ENCODE measurements at places on chromosomes 12 and 14.

GRCh38 chr14:93137864-93138263 is 22.1 kb upstream of the ITPK1 start:
- no peak for DNase-seq

DNA sequence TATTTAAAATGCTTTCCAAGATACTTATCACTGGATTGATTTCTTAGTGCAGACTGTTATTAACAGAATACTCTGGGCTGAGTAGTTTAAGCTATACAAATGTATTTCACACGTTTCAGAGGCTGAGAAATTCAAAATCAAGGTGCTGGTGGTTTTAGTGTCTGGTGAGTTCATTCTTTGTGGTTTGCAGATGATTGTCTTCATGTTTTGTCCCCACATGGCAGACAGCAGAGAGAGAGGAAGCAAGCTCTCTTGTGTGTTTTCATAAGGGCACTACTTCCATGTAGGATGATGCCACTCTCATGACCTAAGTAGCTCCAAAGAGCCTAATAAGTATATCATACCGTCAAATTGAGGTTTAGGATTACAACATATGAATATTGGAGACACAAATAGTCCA is 1348.9 kb upstream of the FLRT2 start:
- DNase-seq, result no peak

GRCh38 chr14:99909513-99910064 is 116.4 kb downstream of the EML1 start:
- no peak for DNase-seq

DNA sequence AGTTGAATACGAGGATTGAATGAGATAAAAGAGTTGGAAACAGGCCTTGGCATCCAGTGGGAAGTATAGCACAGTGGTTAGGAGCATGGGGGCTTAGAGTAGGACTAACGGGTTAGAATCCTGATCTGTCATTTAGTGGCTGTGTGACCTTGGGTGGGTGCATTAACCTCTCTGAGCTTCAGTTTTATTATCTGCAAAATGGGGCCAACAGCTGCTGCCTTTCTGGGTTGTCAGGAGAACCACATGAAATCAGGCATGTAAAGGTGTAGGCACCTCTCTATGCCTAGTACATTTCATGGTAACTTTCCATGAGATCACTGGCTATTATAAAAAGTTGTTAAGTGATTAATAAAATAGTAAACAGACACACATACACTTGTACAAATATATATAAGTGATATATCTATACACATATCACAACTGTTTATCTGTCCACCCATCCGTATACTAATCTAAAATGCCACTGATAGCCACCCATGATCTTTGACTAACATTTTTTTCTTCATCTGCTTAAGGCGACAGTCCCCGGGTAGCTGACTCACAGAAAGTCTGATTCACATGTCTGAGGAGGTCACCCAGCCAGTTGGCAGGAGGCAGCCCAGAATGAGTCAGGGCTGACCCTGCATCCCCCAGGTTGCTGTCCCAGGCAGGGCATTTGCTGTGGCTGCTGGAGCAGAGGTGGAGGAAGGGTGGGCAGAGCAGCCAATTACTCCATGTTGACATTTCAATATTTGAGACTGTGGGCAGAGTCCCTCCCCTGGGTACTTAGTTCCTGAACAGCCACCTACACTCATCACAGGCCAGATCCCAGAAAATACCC is 125.6 kb upstream of the NOS1 start:
- peak; percentile 30 for DNase-seq

GRCh38 chr12:115370650-115371049 is 686.7 kb upstream of the TBX3 start:
- DNase-seq, result no peak

- DNase-seq, result peak; percentile 28
Measured at GRCh38 chr12:50922820-50923219, 29.5 kb upstream of the HIGD1C start.

DNA sequence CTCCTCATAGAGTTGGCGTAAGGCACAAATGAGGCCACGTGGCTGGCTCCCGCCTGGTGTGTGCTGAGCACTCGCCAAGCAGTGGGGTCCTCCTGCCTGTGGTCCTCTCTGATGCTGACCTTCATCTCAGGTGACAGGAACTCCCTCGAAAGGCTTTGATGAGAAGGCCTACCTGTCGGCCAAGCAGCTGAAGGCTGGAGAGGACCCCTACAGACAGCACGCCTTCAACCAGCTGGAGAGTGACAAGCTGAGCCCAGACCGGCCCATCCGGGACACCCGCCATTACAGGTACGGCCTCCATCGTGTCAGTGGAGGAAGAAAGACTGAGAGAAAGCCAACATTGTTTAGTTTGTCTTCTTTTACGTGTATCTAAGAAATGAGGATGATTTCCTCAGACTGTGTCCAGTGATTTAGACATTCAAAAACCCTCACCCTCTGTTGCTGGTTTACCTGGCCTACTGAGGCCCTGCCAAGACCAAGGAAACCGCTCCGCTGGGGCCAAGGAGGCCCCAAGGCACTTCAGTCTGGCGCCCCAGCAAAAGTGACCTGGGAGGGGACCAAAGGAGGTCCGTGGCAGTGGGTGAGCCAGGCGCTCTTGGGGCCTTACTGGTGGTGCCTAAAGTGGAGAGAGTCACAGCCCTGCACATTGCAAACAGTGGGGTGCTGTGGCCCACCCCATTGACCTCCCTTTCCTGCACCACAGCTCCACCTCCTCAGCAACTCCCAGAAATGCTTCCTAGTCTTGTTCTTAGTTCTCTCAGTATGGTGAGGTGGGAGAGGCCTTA is 60.8 kb downstream of the GALNT16 start:
- no peak for DNase-seq

DNA sequence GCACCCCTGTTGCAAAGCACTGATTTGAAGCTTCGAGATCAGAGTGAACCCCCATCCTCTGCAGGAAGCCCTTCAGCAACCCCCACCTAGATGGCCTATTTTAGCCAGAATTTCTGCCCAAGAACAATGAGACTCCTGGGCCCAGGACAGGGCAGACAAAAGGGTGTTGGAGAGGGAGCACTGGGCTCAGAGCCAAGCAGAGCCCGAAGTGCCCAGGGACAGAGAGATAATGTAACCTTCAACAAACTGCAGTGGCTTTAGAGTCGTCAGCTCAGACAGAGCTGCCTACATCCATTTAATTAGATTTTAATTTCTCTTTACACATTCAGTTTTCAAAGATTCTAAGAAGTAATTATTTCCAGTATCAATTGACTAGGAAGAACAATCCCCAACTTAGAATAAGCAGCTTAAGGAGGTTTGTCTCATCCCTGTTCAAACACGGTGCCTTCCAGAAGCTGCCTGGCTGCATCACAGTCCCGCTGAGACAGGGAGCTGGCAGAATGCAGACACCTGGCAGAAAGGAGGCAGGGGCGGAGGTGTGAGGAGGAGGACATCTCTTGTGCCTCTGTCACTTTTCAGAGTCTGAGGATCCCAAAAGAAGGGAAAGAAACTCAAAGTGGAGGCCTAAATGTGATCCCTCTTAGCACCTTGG is 504.9 kb upstream of the CCDC196 start:
- no peak for DNase-seq

- DNase-seq, result peak; percentile 35
Measured at GRCh38 chr14:55780156-55780946, 200.3 kb downstream of the KTN1 start.

DNA sequence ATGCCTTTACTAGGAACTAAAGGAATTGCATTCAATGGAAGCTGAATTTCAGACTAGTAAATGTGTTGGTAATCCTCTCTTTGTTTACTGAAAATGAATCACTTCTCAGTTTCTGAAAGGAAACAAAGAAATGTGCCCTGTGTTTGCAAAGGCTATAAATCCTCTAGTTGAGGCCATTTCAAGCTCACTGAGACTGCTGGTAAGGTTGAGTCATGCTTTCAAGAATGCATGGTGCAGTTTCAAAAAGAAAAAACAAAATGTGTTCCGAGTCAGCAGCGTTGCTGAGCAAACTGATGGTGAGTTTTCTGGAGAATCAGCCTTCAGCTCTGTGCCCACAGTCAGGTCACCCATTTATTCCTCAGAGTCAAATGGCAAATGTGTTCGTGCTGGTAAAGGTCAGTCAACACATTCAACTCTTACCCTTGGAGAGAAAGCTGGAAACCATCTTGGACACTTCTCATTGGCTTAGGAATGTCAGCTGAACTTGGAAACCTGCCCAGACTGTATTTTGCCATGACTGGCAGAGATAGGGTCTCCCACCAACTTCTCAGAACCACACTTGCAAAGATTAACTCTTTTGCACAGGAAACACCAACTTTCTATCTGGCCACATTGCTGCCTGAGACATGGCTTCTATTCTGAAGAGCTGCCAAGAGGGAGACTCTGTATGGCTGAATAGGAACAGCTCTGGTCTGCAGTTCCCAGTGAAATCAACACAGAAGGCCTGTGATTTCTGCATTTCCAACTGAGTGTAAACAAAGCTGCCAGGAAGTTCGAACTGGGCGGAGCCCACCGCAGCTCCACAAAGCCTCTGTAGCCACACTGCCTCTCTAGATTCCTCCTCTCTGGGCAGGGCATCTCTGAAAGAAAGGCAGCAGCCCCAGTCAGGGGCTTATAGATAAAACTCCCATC is 484.4 kb downstream of the ATP23 start:
- DNase-seq, result no peak

- peak; percentile 56 for DNase-seq
Measured at GRCh38 chr12:112598626-112599025, 179.9 kb downstream of the PTPN11 start.

DNA sequence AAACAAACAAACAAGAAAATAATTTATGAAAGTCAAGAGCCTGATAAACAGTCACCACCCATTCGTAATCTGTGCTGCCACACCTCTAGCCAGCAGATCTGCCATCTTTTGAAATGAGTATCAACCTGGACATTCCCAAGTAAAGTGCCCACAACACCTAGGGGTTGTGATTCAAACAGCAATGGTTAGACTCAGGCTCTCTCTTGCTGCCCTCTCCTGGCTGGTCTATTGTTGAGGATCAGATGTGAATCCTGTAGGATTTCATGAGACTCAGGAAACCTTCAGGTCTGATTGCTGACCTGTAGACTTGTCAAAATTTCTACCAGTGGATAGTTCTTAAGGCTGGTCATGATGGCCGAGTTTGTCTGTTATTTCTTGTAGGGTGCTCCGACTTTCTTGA is 26.8 kb downstream of the DGLUCY start:
- no peak for DNase-seq

- no peak for DNase-seq
Measured at GRCh38 chr12:56634242-56634836, 4.2 kb upstream of the BAZ2A start.

Data from inflammatory macrophage treated with lipopolysaccharide for 4 hours (primary cell).